ENCODE measurements at places on chromosomes 6 and 20.

- DNase-seq, result peak; percentile 82
These were observed 619 bp downstream of the RREB1 start for GRCh38 chr6:7108196-7108963.

DNA sequence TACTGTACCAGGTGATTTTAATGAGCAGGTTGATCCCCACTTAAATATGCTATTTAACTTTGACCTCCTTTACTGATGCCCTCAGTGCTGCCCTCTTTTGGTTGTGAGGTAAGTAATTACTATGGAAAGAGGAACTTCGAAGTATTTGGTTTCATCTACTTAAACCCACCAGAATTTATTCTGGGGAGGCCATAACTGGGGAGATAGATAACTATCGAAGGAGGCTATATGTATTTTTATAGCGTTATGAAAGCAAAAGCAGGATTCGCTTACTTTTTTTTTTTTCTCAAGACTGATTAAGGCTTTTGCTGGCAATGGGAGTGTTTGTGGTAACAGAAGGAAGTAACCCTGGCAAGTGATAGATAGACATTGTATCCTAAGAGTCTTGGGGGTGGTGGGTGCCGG lies 168.9 kb upstream of the CENPW start:
- DNase-seq, result no peak

GRCh38 chr20:59772373-59772705 lies 161.1 kb downstream of the SYCP2 start:
- DNase-seq, result no peak

DNA sequence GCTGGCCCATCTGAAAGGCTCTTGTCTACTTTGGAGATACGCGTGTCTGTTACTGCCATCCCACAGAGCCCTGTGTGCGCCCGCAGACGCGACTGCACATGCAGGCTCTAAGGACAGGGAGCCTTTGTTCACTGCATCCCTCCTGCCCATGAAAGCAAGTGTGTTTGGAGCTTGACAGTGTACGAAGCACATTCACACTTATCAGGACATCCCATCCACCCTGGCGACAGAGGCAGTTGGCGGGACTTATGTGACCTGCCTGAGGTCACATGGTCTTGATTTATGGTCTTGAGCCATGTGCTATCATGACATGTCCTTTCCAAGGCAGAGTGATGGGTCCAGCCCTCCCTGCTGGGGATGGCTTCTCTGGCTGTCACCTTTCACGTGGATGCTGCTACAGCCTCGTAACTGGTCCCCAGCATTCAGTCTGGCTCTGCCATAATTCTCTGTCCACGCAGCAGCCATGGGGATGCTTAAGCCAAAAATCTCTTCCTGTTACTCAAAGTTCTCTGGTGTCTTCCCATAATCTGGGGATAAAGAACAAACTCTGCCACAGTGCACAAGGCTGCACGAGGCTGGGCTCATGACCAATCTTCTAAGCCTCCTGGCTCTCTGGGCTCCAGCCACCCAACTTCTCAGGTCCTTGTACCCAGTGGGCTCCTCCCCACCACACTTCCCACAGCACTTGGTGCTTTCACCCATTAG lies 36.3 kb upstream of the FAM83D start:
- DNase-seq, result no peak

- DNase-seq, result no peak
These were observed 349.3 kb downstream of the FARS2 start for GRCh38 chr6:5610640-5611039.

DNA sequence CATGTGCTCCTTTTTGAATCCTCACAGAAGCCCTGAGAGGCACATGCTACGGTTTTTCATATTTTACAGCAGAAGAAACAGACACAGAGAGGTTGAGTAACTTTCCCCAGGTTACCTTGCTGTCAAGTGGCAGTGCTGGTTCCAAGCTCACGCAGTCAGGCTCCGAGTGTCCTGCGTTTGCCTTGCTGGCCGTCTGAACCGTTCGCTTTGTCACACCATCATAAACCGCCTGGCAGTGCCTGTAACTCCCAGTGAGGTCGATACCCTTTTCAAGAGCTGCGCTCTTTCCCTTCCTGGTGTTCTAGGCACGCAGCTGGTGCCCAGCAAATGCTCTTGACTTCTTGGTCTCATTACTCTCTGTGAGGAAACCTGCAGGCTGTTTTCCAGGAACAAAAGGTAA lies 31.3 kb upstream of the KCNG1 start:
- DNase-seq, result no peak

DNA sequence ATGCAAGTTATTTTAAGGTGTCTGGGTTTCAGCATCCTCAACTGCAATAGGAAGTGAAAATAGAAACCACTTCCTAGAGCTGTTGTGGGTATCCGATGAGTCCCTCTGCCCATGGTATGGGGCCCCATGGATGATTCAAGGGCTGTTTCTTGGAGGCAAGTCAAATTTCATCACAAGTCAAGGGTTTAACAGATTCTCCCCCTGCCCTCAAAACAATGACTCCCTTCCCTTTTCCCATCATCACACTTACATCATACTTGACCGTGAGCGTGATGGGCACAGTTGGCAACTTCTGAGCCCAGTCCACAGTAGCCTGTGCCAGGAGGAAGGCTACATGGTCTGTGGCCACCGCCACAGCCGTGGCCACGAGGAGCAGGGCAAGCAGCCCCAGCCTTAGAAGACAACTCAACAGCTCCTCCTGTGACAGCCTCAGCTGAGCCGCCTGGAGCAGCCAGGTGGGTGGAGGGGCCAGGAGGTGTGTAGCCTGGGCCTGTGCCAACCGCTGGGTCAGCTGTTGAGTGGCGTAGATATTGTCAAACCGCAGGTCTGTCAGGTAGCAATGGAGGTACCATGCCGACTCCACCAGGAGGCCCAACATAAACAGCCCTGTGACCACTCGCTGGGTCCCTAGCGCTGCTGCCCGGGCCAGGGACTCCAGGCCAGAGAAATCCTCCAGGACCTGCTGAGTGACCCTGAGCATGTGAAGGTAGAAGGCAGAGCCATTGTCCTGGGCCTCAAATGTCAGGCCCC lies 5.2 kb downstream of the OCSTAMP start:
- DNase-seq, result peak; percentile 71

- DNase-seq, result no peak
These were observed 16.7 kb downstream of the KAT14 start for GRCh38 chr20:18154342-18154741.

DNA sequence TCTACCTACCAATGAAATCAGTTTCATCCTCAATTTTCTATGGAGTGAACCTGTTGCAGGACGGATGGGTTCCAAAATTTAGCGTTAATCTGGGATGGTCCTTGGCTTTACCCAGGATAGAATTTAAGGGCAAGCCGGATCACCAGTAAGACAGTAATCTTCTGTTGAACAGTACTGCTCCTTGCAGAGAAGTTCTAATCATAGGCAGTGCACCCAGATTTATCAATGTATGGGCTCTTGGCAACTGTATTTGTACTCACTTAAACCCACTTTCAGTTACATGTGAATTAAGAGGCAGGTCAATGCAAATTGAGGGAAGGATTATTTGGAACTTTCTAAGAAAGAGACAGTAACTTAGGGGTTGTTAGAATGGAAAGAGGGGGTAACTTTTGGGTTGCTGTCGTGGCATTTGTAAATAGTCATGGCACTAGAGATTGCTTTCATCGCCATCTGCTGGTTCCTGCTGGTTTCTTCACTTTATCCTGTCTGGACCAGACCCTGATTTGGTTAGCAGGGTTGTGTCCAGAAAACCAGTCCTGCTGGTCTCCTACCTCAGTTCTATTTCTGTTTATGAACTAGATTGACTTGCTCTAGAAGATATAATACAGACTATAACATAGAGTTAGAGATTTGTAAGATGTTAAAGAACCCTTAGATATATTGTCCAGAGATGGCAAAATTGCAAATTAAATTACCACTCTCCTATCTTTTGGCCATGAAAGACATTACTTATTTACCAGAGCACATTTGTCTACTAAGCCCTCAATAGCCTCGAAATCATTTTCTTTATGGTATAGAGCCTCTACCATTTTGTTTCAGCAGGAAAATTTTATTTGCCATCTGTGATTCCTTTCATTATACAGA lies 646.3 kb downstream of the UTRN start:
- no peak for DNase-seq

- DNase-seq, result no peak
These were observed 88.6 kb upstream of the ARID1B start for GRCh38 chr6:156688620-156688971.

DNA sequence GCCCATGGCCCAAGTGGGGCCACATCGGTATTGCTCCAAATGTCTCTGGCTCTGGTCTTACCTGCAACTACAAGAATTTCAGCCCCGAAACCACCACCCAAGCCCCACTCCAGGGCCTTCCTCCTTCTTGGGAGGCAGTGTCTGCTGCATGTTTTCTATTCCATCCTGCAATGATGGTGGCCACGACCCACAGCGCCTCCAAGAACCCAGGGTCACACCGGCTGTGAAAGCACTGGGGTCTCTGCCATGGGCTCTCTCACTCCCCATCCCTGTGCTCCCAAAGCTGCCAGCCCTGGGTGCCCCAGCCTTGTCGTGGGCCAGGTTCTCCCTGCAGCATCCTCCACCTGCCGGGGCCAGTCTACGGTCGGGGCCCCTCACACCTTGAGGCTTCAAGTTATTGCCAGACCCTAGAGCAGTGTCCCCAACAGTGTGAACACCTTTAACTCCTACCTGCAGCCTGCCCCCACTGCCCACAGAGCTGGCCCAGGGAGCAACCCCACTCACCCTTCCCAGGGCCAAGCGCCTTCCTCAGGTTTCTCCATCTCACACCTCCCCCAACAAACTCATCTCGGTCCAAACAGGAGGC lies 115.4 kb downstream of the JPH2 start:
- DNase-seq, result peak; percentile 56

- DNase-seq, result no peak
These were observed 12.8 kb upstream of the SGK2 start for GRCh38 chr20:43545837-43546578.

GRCh38 chr6:75386050-75386770 lies 101.6 kb upstream of the TMEM30A start:
- DNase-seq, result no peak

GRCh38 chr6:147716434-147716833 lies 207.9 kb downstream of the SAMD5 start:
- no peak for DNase-seq

- no peak for DNase-seq
These were observed 161.5 kb downstream of the MYLK4 start for GRCh38 chr6:2589171-2589661.

DNA sequence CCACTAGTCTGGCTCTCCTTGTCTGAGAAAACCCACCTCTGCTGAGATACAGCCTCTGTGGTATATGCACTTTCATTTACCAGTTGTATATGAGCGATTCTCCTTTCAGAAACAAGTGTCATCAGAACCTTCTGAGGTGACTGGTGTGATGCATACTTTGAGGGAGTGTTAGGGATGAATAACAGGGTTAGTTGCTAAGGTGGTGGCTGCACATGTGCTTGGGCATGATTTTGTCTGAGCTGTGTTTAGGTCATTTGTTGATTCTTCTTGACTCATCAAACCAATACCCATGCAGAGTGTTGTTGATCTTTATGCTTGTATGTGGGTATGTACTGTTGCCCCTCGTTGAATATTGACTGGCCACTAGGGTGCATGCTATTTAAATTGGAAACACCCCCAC lies 25.7 kb downstream of the DTD1 start:
- no peak for DNase-seq

GRCh38 chr6:1596088-1596852 lies 13.4 kb upstream of the FOXC1 start:
- peak; percentile 87 for DNase-seq

- DNase-seq, result no peak
These were observed 11.5 kb upstream of the IL20RA start for GRCh38 chr6:137056121-137056880.

- no peak for DNase-seq
These were observed 47.3 kb downstream of the ZFAND3 start for GRCh38 chr6:37866590-37867507.

DNA sequence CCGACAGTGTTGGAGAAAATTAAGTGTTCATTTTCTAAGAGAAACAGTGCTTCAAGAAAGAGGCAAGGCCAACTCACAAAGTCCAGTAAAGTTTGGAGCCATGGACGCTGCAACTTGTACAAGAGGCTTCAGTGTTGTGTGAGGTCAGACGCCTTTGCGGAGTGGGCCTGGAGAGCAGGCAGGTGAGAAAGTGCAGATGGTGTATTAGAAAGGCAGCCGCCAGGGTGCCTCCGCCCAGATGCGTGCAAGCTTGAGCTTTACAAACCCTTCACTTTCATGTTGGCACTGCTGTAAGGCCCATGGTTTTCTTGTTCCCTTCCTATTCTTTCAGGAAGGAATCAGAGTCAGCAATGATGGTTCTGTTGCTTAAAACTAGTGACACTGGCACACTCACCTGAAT lies 25.4 kb upstream of the EXOC2 start:
- DNase-seq, result no peak

- DNase-seq, result peak; percentile 74
These were observed 47.1 kb upstream of the TBC1D7 start for GRCh38 chr6:13375360-13375878.

DNA sequence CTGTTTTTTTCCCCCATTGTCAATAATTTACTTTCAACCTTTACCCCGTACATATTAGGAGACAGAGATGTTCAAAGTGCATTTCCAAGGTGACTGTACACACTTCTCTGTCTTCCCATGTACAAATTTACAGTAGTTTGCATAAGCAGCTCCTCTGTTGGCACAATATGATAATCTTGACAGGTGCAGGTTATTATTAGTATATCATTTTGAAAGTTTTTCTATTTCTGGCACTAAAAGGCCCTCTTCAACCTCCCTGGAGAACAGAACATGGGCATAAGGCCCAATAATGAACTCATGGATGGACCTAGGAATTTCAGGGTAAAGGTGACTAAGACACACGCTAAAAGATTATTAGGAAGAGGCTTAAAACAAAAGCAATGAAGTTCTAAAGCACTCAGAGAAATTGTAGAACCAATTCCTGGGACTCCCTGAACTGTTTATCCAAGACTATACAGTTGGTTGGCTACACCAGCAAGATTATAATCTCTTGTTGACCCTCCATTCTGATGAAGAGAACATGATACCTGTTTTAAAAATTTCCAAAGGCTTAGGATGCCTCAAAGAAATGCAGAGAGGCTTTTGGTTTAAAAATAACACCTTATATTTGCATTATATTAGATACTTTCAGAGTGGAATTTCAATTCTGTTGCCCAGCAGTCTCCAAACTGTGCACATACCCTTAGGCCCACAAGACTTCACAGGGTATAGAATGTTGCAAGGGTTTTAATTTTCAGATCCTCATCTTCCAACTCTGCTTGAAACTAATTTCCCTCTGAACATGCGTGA lies 1.1 kb downstream of the AIG1 start:
- DNase-seq, result no peak

DNA sequence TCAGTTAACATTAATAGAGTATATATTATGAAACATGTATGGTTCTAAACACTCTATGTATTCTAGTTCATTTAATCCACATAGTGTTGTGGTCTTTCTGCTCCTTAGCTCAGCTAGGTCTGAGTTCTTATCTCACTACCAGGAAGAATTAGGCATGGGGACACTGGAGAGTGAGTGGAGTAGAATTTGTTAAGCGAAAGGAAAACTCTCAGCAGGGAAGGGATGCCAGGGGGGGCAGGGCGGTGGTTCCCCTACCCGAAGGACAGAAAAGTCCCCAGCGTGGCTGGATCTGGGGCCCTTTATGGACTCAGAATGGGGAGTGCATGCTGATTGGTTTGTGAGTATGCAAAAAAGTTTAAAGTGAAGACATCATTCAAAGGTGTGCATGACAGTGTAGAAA lies 727.5 kb downstream of the TBC1D32 start:
- DNase-seq, result no peak

Measured in activated CD8-positive, alpha-beta memory T cell treated with anti-CD3 and anti-CD28 coated beads for 24 hours (primary cell).